A172 (cell line): ENCODE measurements at places on chromosomes 4 and X. TPM values are rescaled to one million over a fixed set of nuclear protein-coding genes. Genes with fewer than 3 reads are reported as not detected.
A peak's percentile ranks its signal among the peaks of the same experiment; 100 is the strongest.

The ESX1 gene
- not detected in 2 replicates for total RNA-seq

The ATP10D gene
- 11.9 and 23.3 TPM in 2 replicates for total RNA-seq

The UNC5C gene
- 17.4 and 20.0 TPM in 2 replicates for total RNA-seq

The GABRQ gene
- total RNA-seq: not detected in 2 replicates

The FDCSP gene
- total RNA-seq: not detected in 2 replicates

The KCND1 gene
- 0.67 and 0.91 TPM in 2 replicates for total RNA-seq

The TLR6 gene
- 8.1 and 11.0 TPM in 2 replicates for total RNA-seq

The DRP2 gene
- total RNA-seq: 0.05 and 0.10 TPM in 2 replicates

The PLAC1 gene
- 0.38 and 2.8 TPM in 2 replicates for total RNA-seq

The ATG4A gene
- 7.6 and 9.0 TPM in 2 replicates for total RNA-seq

The PCYT1B gene
- not detected in 2 replicates for total RNA-seq

The MAGEB10 gene
- total RNA-seq: not detected in 2 replicates

- no peak for DNase-seq
Measured at GRCh38 chr4:112199041-112199440, 32.5 kb upstream of the AP1AR start.

GRCh38 chr4:157300701-157301100, 80.2 kb downstream of the GRIA2 start:
- DNase-seq: no peak

DNA sequence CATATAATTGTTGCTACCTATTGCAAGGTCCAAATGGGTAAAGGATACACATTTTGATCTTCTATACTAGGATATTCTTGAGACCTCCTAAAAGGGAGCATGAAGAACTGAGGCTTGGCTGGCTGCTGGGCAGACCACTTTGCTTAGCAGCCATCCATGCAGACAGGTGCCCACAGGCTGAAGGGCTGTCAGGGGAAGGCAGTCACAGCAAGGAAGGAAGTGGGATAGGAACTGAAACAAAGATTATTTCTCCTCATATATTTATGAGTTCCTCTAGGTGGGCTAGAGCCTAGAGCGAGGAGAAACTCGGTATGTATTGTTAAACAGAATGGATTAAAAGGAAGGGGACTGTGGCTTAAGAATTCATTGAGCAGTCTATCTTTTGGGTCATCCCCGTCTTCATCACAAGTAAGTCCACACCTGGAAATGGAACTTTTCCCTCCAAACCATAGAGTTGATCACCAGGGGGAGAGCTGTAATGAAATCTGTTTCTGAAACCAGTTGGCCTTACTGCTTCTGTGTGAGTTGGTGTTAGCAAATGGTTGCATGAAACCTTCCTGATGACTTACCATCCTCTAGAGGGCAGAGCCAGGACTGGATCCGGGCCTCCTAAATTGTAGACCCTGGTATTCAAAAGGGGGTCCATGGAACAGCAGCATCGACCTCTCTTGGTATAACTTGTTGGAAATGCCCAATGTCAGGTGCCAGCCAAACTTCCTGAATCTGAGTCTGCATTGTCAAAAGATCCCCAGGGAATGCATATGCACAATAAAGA, 42.3 kb downstream of the AFF2 start:
- DNase-seq: no peak

GRCh38 chr4:153531976-153532626, 65.9 kb downstream of the TMEM131L start:
- no peak for DNase-seq

- peak; percentile 10 for DNase-seq
Measured at GRCh38 chr4:111847296-111848008, 297.8 kb upstream of the FAM241A start.

- no peak for DNase-seq
Measured at GRCh38 chrX:18885328-18886004, 98.4 kb downstream of the PHKA2 start.

- DNase-seq: no peak
Measured at GRCh38 chr4:77026322-77026704, 49.5 kb downstream of the CCNI start.

- DNase-seq: peak; percentile 35
Measured at GRCh38 chr4:21790438-21791029, 158.0 kb downstream of the KCNIP4 start.

- no peak for DNase-seq
Measured at GRCh38 chr4:112966701-112967488, 82.6 kb upstream of the ANK2 start.

GRCh38 chr4:27638163-27638915, 777.7 kb downstream of the STIM2 start:
- DNase-seq: no peak

DNA sequence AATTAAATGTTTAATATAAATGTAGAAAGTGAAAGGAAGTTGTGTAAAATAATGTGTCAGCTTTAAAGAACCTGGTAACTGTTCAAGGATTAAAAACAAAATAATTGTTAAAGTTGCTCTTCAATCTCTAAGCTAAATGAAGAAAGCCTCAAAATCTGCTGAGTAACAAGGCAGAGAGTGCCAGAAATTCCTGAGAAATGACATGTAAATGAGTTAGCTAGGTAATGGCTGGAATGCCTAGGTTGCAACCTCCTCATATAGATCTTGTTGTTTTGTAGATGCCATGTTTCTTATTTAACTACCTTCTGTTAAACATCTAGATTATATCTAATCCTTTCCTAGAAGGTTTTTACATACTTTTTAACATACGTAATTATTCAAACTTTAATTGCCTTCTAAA, 763.6 kb upstream of the AGA start:
- DNase-seq: peak; percentile 47

GRCh38 chrX:39536211-39536610, 561.5 kb downstream of the BCOR start:
- DNase-seq: no peak

DNA sequence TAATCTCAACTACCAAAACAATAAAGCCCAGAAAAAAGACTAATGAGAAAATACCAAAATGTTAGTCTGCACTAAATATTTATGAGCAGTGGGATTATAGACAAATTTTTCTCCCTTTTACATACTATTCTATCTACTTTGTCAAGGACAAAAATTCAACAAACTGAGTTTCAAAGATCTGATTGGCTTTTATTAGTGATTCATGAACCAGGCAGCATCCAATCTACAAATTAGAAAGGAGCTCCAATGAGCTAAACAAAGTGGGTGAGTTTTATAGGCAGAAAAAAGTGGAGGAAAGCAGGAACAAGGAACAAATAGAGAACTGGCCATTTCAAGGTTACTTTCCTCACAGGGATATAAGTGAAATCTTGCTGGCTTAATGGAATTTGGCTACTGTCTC, 24.4 kb upstream of the SH3KBP1 start:
- no peak for DNase-seq

GRCh38 chrX:35842674-35843073, 44.5 kb downstream of the MAGEB16 start:
- no peak for DNase-seq

DNA sequence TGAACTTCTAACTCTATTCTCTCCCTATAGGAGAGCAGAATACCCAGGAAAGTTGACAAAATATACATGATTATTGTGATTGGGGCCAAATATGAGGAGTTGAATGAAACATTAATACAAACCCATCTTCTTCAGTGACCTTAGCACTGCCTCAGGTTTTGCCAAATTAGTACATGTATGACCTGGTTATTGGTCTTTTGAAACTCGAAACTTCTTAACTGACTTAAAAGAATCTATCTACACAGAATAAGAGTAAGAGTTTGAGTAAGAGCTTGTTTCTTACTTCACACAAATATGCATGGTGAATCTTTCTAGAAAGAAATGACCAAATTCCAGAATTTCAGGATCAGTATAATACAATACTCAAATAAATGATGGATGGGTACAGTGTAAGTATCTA, 213.0 kb upstream of the GK2 start:
- DNase-seq: no peak

DNA sequence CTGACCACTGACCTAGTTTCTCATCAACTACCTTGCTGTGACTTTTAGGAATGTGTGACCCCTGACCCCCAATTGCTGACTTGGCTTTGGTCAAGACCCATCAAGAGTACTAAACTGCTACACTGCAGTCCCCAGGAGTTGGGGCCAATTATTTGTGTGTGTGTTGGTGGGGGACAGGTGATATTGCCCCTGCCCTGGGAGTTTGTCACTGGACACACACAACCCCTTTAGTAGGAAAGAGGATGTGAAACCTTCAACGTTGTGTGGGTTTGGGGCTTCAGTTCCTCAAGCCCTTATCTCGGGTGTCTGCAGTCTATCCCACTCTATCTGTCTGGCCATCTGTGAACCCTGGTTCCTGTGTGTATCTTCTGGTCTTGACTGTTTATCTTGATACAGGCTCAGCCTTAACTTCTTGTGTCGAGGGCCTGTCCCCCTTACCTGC, 6.5 kb downstream of the SASH3 start:
- no peak for DNase-seq

- no peak for DNase-seq
Measured at GRCh38 chr4:159024266-159024665, 78.6 kb upstream of the RAPGEF2 start.

- DNase-seq: no peak
Measured at GRCh38 chr4:87025023-87025613, 90.3 kb downstream of the AFF1 start.
